Upper lobe of left lung (tissue), 6 donors: ENCODE measurements at places on chromosomes 6 and 20. TPM values are rescaled to one million over a fixed set of nuclear protein-coding genes. Genes with fewer than 3 reads are reported as not detected.

GRCh38 chr6:92433911-92434310 lies 985.4 kb downstream of the EPHA7 start:
- no peaks in the 10 kb centered on the region for H3K4me1 ChIP-seq
- no peaks in the 10 kb centered on the region for H3K27me3 ChIP-seq
- no peak for DNase-seq
- H3K36me3 ChIP-seq, result no peaks in the 10 kb centered on the region
- H3K4me3 ChIP-seq, result no peak overlapping the region

The CLVS2 gene
- not detected for total RNA-seq

GRCh38 chr6:11080296-11080695 lies 13.3 kb upstream of the SMIM13 start:
- no peak overlapping the region for H3K27ac ChIP-seq
- H3K27me3 ChIP-seq, result no peaks in the 10 kb centered on the region
- DNase-seq, result no peak
- H3K36me3 ChIP-seq, result no peaks in the 10 kb centered on the region

- no peak for DNase-seq
- H3K4me3 ChIP-seq, result no peak overlapping the region
Measured at GRCh38 chr6:129287231-129288177, 404.6 kb downstream of the LAMA2 start.

The ASIP gene
- not detected for total RNA-seq

DNA sequence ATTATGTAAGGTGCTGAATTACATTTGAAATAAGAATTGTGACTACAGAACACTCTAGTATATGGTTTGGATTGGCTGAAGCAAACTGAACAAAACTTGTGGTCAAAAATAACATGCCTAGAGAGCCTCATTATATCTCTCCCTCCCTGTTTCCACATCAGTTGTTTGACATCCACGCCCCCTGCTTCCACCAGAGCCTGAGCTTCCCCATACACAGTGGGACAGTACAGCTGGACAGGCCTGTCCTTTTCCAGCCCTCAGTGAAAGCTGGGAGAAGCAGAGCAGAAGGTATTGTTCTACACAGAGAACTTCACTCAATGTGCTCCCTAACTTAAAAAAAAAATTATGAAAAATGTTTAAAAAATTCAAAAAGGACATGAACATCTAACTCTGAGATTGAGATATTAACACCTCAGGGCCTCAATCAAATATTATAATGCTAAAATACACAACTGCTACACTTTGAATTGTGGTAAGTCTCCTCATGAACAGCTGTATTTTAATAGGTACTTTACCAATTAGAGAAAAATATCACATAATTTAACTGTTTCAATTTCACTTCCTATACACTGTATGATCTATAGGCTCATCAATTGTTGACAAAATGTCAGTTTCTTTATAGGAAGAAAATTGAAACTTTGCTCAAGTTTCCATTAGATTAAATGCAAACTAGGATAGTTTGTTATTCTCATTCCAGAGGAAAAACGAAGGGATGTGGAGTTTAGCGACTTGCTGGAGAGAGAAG lies 44.9 kb upstream of the SCML4 start:
- DNase-seq, result no peak
- no peak overlapping the region for H3K4me3 ChIP-seq
- no peak overlapping the region for H3K27ac ChIP-seq
- no peaks in the 10 kb centered on the region for H3K4me1 ChIP-seq

- H3K36me3 ChIP-seq, result peaks cover 37% of the 10 kb centered on the region
- no peak overlapping the region for H3K27ac ChIP-seq
- no peak for DNase-seq
- H3K4me1 ChIP-seq, result no peaks in the 10 kb centered on the region
- H3K4me3 ChIP-seq, result no peak overlapping the region
- no peaks in the 10 kb centered on the region for H3K27me3 ChIP-seq
Measured at GRCh38 chr20:3648951-3649350, 14.2 kb downstream of the GFRA4 start.

The CPXM1 gene
- 13.0 TPM for total RNA-seq

GRCh38 chr20:18588574-18588933 lies 700 bp downstream of the DTD1 start:
- no peaks in the 10 kb centered on the region for H3K36me3 ChIP-seq
- DNase-seq, result peak; percentile 70
- no peaks in the 10 kb centered on the region for H3K27me3 ChIP-seq
- peak overlapping the region; percentile 82 for H3K4me3 ChIP-seq

The SYCP2L gene
- total RNA-seq, result 8.4 TPM

- no peak overlapping the region for H3K27ac ChIP-seq
- H3K36me3 ChIP-seq, result no peaks in the 10 kb centered on the region
- H3K4me3 ChIP-seq, result no peak overlapping the region
- no peaks in the 10 kb centered on the region for H3K4me1 ChIP-seq
Measured at GRCh38 chr6:69449887-69450286, 346.9 kb downstream of the LMBRD1 start.

DNA sequence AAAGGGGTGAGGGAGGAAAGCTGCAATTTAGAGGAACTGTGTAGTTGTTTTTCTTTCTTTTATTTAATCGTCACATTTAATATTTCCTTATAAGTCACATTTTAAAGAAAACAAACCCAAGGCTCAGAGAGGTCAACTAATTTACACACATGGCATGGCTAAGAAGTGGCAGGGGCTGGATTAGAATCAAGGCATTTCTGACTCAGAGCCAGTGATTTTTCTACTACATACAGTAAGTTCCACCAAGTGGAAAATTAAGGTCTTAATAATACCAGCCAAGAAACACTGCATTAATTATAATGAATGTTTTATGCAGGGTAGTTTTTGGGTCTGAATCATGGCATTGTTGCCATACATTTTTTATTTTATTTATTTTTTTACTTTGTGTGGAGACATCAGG lies 607.7 kb upstream of the CITED2 start:
- H3K4me1 ChIP-seq, result peaks cover 24% of the 10 kb centered on the region
- H3K27me3 ChIP-seq, result no peaks in the 10 kb centered on the region
- no peaks in the 10 kb centered on the region for H3K36me3 ChIP-seq

The LTB gene
- not detected for total RNA-seq

GRCh38 chr20:49823152-49823847 lies 10.7 kb downstream of the SLC9A8 start:
- no peak overlapping the region for H3K4me3 ChIP-seq
- no peak for DNase-seq
- H3K36me3 ChIP-seq, result peaks cover 10% of the 10 kb centered on the region
- H3K27me3 ChIP-seq, result no peaks in the 10 kb centered on the region

GRCh38 chr6:133447924-133448323 lies 206.8 kb downstream of the EYA4 start:
- no peaks in the 10 kb centered on the region for H3K4me1 ChIP-seq
- H3K27me3 ChIP-seq, result no peaks in the 10 kb centered on the region
- no peak overlapping the region for H3K4me3 ChIP-seq
- no peak overlapping the region for H3K27ac ChIP-seq
- DNase-seq, result no peak
- H3K36me3 ChIP-seq, result no peaks in the 10 kb centered on the region

The FAM229B gene
- total RNA-seq, result 3.1 TPM

The TMEM170B gene
- total RNA-seq, result 4.2 TPM

The PLCB4 gene
- total RNA-seq, result 5.7 TPM

DNA sequence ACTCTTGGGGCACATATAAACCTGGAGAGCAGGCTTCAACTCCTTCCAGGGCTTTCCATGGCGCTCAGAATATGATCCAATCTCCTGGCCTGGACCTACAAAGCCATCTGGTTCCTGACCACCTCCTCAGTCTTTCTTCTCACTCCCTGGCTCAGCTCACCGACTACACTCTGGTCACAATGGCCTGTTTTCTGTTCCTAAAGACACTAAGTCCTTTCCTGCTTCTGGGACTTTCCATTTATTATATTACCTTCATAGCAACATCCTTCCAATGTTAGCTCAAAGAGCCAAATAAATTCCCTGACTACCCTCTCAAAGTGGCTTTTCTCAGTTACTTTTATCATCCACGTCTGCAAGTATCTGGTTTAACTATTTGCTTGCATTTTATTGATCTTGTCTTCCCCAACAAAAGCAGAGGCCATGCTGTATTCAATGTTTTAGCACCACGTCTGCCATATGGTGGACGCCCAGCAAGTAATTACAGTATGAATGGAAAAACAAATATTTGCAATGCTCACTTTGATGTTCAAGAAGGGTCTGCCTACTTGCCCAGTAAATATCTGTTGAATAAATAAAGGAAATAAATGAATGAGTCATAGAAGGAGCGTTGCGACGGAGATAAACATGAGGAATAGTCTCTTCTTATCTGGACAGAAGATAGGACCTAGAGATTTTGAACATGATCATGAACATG lies 328.4 kb downstream of the ESR1 start:
- H3K27ac ChIP-seq, result no peak overlapping the region
- H3K4me1 ChIP-seq, result peaks cover 3% of the 10 kb centered on the region
- no peak for DNase-seq
- no peak overlapping the region for H3K4me3 ChIP-seq
- H3K36me3 ChIP-seq, result peaks cover 96% of the 10 kb centered on the region

The FNDC1 gene
- total RNA-seq, result 1.8 TPM

GRCh38 chr6:92044312-92044711 lies 1375.0 kb downstream of the EPHA7 start:
- no peak for DNase-seq
- no peaks in the 10 kb centered on the region for H3K27me3 ChIP-seq
- H3K27ac ChIP-seq, result no peak overlapping the region
- H3K4me3 ChIP-seq, result no peak overlapping the region
- H3K36me3 ChIP-seq, result no peaks in the 10 kb centered on the region
- H3K4me1 ChIP-seq, result no peaks in the 10 kb centered on the region

DNA sequence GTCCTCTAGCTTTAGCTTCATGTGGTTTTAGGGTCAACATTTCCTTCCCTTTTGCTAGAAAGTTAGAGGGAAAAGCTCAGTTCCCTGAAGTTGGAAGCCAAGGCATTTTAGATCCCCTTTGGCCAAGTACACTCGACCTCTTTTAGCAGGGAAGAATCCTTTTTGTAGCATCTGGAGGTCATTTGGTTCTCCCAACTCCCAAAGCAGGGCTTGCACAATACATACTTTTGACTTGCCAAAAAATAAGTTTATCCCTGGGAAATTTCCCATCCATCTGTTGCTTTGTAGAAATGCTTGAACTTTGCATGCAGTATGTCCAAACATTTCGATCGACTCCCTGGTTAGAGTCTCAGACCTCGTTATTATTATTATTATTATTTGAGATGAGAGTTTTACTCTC lies 4.6 kb upstream of the EDEM2 start:
- H3K4me3 ChIP-seq, result no peak overlapping the region
- DNase-seq, result no peak
- no peaks in the 10 kb centered on the region for H3K36me3 ChIP-seq
- no peaks in the 10 kb centered on the region for H3K27me3 ChIP-seq

The IP6K3 gene
- 4.7 TPM for total RNA-seq

GRCh38 chr6:20698675-20699074 lies 164.4 kb downstream of the CDKAL1 start:
- H3K27ac ChIP-seq, result no peak overlapping the region
- H3K4me1 ChIP-seq, result no peaks in the 10 kb centered on the region
- no peaks in the 10 kb centered on the region for H3K27me3 ChIP-seq
- H3K36me3 ChIP-seq, result no peaks in the 10 kb centered on the region

DNA sequence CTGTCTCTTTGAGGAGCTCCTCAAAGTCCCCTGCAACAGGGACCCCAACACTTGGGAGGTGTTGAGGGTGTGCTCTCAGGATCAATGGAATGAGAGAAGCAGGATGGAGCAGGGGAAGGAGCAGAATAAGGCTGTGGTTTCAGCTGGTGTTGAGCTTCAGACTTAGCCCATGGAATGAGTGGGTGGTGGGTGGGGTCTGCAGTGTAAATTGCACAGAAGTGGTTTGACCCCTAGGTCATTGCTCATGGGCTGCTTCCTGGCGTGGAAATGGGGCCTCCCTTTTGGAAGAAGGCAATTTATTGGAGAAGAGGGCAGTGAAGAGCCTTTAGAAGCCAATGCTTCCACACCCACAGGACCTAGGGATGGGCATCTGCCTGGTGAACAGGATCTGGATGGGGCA lies 37.0 kb upstream of the KCNG1 start:
- H3K36me3 ChIP-seq, result no peaks in the 10 kb centered on the region
- no peak overlapping the region for H3K4me3 ChIP-seq
- no peak overlapping the region for H3K27ac ChIP-seq
- H3K4me1 ChIP-seq, result no peaks in the 10 kb centered on the region
- no peaks in the 10 kb centered on the region for H3K27me3 ChIP-seq

- peak overlapping the region; percentile 84 for H3K27ac ChIP-seq
- no peaks in the 10 kb centered on the region for H3K36me3 ChIP-seq
- no peaks in the 10 kb centered on the region for H3K27me3 ChIP-seq
- H3K4me3 ChIP-seq, result no peak overlapping the region
- peaks cover 30% of the 10 kb centered on the region for H3K4me1 ChIP-seq
Measured at GRCh38 chr20:53828088-53828681, 234.5 kb upstream of the ZNF217 start.

GRCh38 chr6:160519603-160520042 lies 144.5 kb downstream of the LPA start:
- peaks cover 8% of the 10 kb centered on the region for H3K4me1 ChIP-seq
- peak overlapping the region; percentile 59 for H3K27ac ChIP-seq
- no peaks in the 10 kb centered on the region for H3K36me3 ChIP-seq
- no peak for DNase-seq
- no peaks in the 10 kb centered on the region for H3K27me3 ChIP-seq

The AIF1 gene
- 54.5 TPM for total RNA-seq

The VIP gene
- 1.7 TPM for total RNA-seq

DNA sequence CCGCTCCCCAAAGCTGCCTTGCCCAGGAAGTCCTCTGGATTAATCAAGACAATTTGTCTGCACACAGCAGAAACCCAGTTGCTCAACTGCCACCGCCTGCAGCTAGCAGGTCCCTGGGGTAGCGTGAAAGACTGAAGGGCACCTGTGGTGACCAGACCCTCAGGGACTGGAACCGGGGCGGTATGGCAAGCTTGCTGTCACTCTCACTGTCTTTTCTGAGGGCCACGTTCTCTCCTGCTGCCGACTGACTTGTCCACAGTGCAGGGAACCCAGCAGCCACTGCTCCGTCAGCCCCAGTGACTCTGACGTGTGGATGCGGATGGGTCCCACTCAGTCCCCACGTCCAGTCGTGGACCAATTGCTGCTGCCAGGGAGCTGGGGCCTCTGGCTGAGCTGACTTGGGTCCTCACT lies 72.8 kb upstream of the PMEPA1 start:
- no peaks in the 10 kb centered on the region for H3K4me1 ChIP-seq
- H3K27ac ChIP-seq, result no peak overlapping the region
- H3K4me3 ChIP-seq, result no peak overlapping the region
- H3K27me3 ChIP-seq, result no peaks in the 10 kb centered on the region
- no peak for DNase-seq

The CDC5L gene
- 13.5 TPM for total RNA-seq

DNA sequence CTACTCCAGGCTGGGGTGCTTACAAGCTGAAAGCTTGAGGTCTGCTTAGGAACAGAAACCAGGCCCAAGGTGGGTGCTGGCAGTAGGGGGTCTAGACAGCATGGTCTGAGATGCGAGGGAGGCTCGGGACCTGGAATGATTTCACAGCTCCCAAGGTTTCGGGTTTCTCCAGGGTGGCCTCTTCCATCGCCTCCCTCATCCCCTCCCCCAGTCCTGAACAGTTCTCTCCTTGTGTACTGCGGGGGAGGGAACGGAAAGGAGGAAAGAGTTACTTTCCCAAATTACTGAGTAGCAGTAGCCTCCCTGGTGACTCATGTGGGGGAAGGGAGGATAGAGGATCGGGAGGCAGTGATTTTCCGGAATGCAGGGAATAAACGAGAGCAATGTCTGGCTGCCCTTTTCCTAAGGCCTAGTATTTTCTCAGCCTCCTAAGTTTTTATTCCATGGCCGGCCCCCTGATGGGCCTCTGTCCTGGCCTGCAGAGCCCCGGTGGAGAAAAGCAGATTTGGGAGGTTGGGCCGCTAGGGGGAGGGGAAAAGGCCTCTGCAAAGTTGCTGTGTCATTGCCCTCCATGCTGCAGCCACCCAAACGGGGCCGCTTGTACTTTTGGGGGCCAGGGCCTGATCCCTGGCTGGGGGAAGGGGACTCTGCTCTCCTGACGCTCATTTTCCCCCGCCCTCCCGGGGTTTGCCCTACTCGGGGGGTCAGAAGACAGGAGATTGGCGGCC lies 1.5 kb downstream of the BRD2 start:
- peak; percentile 77 for DNase-seq
- no peaks in the 10 kb centered on the region for H3K27me3 ChIP-seq
- peak overlapping the region; percentile 98 for H3K27ac ChIP-seq
- H3K36me3 ChIP-seq, result peaks cover 17% of the 10 kb centered on the region
- peak overlapping the region; percentile 71 for H3K4me3 ChIP-seq
- H3K4me1 ChIP-seq, result peaks cover 27% of the 10 kb centered on the region

The CCR6 gene
- 1.9 TPM for total RNA-seq
